ENCODE measurements at places on chromosomes 3 and 15.

DNA sequence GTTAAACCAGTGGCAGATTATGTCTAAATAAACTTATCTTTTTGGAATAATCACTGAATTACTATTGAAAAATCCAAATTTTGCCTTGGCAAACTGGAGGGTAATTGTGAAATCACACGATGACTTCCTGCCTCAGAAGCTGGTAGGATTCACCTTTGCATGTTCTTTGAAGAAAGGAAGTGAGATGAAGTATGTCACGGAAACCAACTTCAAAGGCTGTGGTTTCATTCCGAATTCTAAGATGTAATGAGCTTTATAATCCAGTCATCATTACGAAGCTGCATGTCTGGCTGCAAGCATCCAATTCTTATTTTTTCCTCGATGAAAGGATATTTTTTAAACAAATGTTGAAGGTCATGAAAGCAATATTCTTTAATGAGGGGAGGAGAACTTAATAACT is 15.0 kb upstream of the ZBED2 start:
- DNase-seq = no peak

DNA sequence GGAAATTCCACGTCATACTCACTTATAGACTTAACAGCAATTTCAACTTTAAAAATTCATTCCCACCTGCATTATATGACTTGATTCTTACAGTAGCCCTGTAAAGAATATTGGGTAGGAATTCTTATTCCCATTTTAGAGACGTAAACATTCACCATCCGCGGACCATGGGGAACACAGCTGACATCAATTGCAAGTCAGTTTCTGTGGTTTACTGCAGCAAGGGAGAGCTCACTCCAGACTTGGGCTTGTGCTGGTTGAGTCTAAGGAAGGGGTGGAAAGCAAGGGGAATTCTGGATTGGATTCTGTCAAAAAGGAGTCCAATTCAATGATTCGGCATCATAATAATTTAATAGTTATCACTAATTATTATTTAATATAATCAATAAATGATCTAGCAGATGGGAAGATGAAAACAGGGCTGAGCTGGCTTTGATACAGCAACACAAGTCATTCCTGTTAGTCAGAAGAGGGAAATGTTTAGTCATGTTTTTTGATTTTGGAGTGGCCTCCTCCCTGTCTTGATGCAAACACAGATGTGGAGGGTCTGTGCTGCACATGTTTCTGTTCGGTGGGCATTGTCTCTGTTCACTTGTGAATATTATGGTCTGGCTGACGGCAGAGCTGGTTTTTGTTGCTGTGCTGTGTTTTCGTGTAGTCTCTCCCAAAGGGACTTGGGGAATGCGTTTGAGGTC is 9.7 kb downstream of the LIPC start:
- no peak for DNase-seq

DNA sequence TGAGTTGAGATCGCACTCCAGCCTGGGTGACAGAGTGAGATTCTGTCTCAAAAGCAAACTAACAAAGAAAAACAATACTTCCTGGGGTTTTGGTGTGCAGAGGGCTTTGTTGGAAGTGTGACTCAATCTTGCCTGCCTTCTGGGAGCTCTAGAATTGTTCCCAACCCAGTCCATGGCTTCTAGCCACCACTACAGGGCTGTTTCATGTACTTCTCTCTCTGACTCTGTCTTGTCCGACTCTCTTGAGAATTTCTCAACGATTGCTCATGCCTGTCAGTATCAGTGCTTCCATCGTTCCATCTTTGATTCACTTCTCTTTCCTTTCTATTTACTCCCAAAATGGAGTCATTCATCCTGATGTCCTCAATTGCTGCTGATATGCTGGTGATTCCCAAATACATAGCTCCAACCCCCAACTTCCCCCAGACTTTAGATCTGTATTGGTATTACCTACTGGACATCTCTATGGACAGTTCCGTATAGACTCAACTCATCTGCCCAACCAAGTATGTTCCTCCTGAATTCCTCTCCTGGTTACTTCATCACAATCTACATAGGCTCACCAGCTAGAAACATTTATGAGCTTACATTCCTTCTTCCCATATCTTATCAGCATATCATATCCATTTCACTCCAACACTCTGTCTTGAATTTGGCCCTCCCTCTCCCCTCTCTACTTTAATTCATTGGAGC is 1.8 kb upstream of the AP2M1 start:
- no peak for DNase-seq

DNA sequence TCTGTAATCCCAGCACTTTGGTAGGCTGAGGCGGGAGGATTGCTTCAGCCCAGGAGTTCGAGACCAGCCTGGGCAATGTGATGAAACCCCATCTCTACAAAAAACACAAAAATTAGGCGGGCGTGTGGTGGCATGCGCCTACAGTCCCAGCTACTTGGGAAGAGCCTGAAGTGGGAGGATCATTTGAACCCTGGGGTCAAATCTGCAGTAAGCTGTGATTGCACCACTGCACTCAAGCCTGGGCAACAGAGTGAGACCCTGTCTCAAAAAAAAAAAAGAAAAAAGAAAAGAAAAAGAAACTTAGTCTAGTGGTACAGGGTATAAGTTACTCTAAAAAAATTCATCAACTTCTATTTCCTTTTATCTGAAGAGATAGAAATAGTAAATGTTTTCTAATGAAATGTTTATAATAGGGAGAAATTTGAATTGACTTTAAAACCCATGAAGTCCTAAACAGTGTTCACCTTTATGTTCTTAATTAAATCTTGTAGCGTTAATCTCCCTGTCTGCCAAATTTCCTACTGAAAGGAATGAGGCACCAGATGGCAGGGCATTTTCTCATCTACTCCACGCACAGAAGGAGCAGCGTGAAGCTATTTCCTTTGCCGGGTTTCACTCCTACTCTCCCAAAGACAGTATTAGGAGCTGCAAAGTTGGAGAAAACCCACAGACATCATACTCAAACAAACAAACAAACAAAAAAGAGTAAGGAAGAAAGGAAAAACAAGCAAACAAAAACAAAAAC is 1.9 kb downstream of the PCLAF start:
- DNase-seq = peak; percentile 36

DNA sequence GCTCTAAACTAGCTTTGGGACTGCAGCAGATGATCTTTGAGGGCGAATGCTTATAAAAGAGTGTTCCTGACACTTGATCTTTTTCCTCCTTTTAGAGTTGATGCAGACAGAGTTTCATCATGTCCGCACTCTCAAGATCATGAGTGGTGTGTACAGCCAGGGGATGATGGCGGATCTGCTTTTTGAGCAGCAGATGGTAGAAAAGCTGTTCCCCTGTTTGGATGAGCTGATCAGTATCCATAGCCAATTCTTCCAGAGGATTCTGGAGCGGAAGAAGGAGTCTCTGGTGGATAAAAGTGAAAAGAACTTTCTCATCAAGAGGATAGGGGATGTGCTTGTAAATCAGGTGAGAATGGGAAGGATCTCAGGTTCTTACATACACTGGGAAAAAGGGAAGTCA is 75.7 kb downstream of the KLHL25 start:
- no peak for DNase-seq

- no peak for DNase-seq
These were observed 58.2 kb upstream of the ARRDC4 start for GRCh38 chr15:97902140-97902780.

- DNase-seq = peak; percentile 18
These were observed 50.8 kb upstream of the CTDSPL start for GRCh38 chr3:37810848-37811247.

- no peak for DNase-seq
These were observed 1.7 kb upstream of the CCR8 start for GRCh38 chr3:39327746-39328349.

- DNase-seq = no peak
These were observed 32.2 kb upstream of the TRH start for GRCh38 chr3:129942296-129942695.

DNA sequence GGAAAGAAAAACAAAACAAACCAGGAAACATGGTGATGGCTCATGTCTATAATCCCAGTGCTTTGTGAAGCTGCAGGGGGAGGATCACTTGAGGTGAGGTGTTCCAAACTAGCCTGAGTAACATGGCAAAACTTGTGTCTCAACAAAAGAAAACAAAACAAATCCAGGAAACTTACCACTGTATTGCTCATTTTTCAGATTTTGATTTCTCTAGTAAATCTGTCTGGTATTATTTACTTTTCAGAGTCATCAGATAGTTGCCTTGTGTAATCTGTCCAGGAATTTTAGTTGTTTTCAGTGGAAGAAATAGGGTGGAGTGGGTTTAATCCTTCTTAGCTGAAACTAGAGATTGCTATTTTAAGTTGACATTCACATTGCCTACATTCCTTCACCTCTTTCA is 91.8 kb upstream of the ALCAM start:
- no peak for DNase-seq

DNA sequence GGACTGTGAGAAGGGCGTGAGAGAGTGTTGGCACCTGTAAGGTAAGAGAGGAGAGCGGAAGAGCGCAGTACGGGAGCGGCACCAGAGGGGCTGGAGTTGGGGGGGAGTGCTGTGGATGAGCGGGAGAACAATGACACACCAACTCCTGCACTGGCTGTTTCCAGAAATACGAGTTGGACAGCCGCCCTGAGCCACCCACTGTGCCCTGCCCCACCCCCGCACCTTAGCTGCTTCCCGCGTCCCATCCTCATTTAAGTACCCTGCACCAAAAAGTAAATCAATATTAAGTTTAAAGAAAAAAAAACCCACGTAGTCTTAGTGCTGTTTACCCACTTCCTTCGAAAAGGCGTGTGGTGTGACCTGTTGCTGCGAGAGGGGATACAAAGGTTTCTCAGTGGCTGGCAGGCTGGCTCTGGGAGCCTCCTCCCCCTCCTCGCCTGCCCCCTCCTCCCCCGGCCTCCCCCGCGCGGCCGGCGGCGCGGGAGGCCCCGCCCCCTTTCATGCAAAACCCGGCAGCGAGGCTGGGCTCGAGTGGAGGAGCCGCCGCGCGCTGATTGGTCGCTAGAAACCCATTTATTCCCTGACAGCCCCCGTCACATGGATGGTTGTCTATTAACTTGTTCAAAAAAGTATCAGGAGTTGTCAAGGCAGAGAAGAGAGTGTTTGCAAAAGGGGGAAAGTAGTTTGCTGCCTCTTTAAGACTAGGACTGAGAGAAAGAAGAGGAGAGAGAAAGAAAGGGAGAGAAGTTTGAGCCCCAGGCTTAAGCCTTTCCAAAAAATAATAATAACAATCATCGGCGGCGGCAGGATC is at the start of gene SOX2:
TSS of gene SOX2 (plus strand) at position 601 of the 811 bp plus-strand sequence. CDS start 436 bp downstream, outside the sequence.
- DNase-seq = peak; percentile 94

- DNase-seq = no peak
These were observed 110.9 kb downstream of the ROBO2 start for GRCh38 chr3:77150759-77151158.

DNA sequence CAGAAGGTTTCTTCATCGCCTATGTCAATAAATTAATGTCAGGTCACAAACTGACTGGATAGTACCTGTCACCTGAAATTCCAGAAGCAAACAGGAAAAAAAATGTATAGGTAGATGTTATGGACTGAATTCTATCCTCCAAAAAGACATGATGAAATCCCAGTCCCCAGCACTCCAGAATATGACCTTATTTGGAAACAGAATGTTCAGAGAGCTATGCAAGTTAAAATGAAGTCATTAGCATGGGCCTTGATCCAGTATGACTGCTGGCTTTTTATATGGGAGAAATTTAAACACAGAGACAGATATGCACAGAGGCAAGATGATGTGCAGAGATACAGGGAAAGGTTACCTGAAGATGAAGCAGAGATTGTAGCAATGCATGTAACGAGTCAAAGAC is 953.4 kb downstream of the ZPLD1 start:
- no peak for DNase-seq

DNA sequence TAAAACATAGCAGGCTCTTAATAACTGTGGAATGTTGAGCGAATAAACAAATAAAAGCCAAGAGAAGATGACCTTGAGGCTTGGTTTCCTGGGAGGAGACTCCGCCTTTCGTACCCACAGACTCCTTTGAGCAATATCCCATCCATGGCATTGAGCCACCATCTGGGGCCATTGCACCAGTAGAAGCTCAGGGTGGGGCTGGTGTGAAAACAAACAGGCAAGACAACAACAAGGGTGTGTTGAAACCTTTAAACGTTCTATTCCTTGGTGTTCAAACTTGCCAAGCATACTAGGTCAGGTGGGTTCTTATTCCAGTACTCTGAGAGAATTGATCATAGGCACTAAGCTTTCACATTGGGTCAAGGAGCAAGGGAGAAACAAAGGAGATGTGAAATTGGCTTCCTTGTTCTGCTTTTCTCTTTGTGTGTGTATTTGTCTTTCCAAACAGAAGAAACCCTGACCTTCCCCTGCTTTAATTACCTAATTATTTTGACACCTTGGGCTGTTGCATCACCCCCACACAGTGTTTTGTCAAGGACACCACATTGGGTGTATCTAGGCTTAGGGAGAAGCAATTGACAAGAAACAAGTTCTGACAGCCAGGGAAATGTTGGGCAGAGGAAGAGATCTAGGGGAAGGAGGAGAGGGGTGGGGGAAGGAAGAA is 105.1 kb upstream of the BCL6 start:
- no peak for DNase-seq

DNA sequence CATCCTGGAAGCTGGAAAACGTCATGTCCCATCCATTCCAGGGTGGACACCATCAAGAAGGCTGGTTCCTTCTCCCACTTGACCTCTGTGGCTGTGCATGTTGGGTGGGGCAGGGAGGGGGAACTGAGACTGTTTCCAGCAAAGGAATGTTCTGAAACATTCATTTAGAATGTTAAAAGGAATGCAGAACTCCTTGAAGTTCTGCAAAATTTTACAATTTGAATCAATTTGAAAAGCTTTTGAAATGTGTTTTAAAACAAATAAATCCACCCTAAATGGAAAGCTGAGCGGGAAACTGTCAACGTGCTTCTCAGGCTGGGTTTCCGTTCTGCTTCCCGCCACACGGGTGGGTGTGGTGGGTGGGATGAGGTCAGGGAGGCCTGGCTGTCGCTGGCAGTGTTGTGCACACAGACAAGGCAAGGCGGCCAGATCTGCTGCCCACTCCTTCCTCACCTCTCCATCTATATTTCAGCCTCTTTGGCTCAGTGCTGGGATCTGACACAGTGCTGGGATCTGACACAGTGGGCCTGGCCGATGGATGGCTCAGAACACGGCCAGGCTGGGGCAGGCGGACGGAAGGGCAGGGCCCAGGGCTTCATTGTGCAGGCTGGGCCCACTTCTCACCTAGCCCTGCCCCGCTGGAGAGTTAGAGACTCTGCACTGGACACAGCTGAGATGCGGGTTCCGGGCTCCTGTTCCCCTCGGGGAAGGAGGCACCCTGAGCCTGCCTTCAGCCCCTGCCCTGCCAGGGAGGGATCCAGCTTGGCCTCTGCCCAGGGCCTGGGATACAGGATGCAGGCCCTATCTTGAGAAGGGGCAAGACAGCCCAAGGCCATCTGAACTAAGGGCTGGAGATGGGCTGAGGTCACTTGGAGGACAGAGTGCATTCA is 110.4 kb downstream of the TMEM266 start:
- DNase-seq = no peak

GRCh38 chr3:44416031-44417030 is 61.1 kb downstream of the ZNF445 start:
- no peak for DNase-seq

GRCh38 chr3:5841599-5841998 is 654.1 kb downstream of the EDEM1 start:
- DNase-seq = no peak

DNA sequence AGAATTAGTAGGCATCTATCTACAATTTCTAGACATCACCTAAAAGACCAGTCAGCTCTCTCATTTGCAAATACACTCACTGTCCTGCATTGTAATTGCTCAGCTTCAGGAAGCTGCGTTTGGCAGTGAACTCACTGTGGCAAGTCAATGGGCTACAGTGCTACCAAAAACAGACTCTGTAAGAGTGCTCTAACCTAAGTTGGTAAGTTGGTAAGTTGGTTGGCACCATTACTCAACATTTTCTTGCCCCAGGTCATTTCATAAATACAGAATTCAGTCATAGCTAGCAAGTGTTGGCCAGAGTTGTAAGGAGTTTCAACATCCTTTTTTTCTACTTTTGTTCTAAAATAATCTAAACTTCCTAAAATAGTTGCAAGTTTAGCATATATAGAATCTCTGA is 466.3 kb downstream of the NAALADL2 start:
- DNase-seq = no peak

All from NCI-H446 treated with DMSO at 0.1 percent for 48 hours (cell line).